ENCODE measurements at places on chromosomes 7 and 10. TPM values are rescaled to one million over a fixed set of nuclear protein-coding genes. Genes with fewer than 3 reads are reported as not detected.

DNA sequence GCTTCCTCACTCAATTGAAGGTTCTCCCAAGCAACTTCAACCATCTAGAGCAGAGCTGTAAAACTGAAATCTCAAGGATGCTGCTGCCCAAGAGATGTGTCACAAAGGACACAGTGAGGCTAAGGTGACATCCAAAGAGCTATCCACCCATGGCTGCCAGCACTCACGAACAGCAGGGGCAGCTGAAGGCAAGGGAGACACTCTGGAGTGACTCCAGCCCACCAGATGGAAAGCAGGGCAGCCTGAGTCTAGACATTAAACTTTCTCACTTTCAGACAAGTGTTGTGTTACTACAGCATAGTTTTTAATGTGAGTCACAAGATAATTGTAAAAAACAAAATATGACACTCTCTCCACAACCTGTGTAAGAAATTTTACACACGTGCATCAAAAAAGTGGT lies 113.5 kb downstream of the LARP4B start:
- no peak for DNase-seq

- no peak for DNase-seq
These were observed 1012.4 kb upstream of the C7orf33 start for GRCh38 chr7:147578196-147578595.

- no peak for DNase-seq
These were observed 28.3 kb upstream of the RALA start for GRCh38 chr7:39594988-39595620.

- DNase-seq = no peak
These were observed 30.1 kb downstream of the NUDCD3 start for GRCh38 chr7:44460325-44460724.

DNA sequence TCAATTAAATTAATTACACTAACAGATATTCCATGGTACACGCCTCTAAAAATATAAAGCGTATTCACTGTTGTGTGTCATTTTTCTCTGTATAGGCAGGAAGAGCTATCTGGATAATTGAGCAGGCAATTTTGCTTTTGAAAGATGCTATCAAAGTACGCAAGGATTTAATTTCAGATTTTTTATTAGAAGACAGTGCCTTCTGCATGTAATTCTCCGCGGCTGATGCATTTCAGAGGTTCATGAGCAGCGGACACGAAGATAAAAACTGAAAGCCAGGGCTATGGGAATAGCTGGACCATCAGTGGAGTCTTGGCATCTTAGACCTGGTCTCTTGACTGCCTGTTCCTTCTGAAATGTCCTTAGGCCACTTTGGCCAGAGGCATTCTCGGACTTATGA lies 35.7 kb upstream of the SDK1 start:
- no peak for DNase-seq

GRCh38 chr10:33884604-33885003 lies 550.1 kb upstream of the NRP1 start:
- DNase-seq = no peak

DNA sequence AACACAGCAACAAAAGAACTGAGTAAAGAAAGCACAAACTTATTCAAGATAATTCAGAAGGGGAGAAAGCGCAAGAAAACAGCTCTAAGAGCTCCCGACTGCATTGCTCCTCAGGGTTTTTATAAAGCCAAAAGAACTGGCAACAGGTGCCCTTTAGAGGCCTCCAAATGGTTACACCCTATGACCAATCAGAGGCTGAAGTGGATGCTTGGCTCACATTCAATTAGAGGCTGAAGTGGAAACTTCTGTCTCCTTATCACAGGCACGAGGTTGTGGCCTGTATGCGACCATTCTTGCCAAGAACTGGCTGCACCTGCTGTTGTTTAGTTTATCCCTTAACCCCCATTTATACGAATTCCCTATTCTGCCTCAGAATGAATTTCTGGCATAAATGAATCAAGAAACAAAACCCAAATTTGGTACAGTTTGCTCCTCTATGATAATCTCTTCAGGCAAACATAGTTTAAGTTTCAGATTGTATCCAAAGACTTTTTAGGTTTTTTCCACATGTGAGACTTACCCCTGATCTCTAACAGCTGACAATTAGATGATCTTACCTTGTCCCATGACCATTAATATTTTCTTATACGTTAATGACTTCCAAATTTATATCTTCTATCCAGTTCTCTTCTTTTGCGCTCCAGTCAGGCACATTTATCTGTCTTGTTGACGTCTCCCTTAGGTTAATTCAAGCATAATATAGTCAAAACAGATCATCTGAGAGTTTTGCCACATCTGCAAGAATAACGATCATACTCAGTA lies 504.8 kb downstream of the NXPH1 start:
- no peak for DNase-seq

- no peak for DNase-seq
These were observed 2.5 kb upstream of the CLDN4 start for GRCh38 chr7:73828107-73828803.

DNA sequence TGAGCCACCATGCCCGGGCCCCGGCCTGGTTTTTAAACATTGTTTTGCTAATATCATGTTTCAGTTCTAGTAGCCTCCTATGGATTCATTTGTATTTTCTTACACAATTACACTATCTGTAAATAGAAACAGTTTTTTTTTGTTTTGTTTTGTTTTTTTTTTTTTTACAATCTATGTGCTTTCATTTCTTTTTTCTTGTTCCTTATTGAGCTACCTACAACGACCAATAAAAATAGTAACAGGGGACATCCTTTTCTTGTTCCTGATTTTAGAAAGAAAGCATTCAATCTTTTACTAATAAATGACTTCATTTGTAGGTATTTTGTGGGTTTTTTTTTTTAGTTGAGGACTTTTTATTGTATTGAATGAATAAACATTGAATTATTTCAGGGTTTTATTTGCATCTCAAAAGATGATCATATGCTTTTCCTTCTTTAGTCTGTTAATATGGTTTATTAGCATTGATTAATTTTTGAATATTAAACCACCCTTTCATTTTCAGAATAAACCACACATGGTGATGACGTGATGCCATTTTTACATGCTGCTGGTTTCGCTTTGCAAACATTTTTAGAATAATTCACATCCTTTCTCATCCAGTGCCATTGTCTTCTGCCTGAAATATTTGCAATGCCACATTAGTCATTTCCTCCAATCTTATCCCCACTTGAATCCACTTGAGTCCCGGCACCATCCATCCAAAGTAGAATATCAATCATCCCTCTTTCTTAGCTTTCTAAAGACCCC lies 18.1 kb upstream of the AKR1E2 start:
- DNase-seq = no peak

DNA sequence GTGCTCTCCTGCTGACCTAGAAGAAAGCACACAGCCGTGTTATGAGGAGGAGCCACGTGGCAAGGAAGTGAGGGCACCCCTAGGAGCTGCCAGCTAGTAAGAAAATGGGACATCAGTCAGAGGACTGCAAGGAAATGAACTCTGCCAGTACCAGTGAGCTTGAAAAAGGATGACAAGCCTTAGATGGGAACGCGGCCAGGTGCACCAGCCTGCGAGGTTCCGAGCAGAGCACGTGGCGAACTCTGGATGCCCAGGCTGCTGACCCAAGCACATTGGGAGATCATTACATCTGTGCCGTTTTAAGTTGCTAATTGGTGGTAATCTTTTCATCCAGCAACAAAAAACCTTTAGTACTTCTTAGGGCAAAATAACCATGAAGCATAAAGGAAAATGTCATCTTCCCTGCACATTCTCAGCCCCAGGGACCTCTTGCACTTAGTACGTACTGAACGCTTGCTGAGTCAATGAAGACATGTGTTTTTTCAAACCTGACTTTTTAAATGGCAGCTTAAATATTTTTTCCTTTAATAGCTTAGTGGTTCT lies 69.4 kb downstream of the AMZ1 start:
- DNase-seq = no peak

DNA sequence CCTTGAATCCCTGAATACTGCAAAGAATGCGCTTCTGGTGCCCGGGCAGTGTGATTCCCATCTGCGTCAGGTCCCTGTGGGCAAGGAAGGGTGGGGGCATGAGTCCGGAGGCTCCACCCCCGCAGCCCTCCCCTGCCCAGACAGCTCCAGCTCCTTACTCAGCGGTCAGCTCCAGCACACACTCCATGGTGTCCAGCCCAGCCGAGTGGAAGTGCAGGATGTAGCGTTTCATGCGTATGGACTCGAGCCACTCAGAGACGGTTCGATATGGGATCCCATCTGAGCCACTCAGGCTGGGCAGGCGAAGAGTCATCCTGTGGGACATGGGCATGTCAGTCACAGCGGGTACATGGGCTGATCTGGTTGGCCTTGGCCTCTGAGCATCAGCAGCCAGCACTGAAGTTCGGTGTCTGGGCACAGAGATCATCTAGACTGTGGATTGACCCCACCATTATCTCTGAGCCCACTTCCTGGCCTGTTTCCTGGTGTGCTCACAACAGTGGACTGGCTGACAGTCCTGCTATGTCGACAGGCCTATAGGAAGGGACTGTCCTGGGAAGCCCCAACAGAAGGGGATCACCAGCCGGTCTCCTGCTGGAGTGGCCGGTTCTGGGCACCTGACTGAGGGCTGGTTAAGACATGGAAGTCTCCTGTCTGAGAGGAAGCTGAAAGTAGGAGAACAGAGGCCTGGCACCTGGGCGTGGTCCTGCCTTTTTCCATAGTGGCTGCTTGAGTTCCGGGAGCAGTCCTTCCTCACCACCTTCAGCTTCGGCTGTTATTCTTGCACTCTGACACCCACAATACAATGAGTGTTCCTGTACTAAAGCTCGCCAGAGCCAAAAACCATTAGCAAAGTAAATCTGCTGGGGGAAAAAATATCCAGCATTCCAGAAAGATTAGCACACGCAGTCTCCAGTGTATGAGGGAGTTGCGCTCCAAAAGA lies 10.6 kb downstream of the ZYX start:
- peak; percentile 93 for DNase-seq

DNA sequence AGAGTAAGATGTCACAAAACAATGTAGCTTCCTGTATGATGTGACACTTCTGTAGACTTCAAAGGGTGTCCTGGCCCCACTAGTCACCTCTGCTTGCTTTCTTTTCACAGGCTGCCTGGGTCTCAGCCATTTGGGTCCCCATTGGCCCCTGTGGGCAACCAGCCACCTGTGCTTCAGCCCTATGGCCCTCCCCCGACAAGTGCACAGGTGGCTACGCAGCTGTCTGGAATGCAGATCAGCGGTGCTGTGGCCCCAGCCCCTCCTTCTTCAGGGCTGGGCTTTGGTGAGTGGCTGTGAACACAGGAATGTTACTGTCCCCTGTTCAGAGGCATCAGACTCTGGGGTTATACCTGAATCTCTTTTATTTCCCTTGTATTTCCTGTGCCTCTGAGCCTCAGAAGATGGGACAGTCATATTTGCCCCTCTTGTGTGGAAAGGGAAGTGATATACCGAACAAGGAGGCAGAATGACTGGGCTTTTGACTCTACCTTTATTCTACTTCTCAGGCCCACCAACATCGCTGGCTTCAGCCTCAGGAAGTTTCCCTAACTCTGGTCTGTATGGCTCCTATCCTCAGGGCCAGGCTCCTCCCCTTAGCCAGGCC lies 15.4 kb downstream of the SEC24C start:
- peak; percentile 45 for DNase-seq

GRCh38 chr7:31487476-31487875 lies 26.4 kb upstream of the ITPRID1 start:
- DNase-seq = no peak

GRCh38 chr7:144786079-144786478 lies 49.8 kb downstream of the TPK1 start:
- no peak for DNase-seq

DNA sequence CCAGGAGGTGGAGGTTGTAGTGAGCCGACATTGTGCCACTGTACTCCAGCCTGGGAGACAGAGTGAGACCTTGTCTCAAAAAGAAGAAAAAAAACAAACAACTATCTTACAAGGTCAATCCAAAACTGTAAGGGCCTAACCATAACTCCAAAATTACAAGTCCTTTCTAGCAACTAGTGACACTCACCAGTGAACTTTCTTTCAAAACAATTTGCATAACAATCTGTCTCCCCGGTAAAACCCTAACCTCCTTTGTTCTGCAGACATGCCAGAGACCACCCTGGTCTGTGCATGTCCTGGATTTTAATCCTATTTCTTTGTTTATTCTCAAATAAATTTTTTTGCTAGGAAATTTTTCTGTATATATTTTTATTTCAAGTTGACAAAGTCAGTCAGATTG lies 68.1 kb downstream of the EXOC6 start:
- no peak for DNase-seq

- DNase-seq = no peak
These were observed 22.2 kb downstream of the PARD3 start for GRCh38 chr10:34792881-34793280.

Gene IRF5
- 13.5 TPM for total RNA-seq

Gene RINT1
- 16.9 TPM for total RNA-seq

Gene SRGN
- 20.6 TPM for total RNA-seq

Gene ZPBP
- total RNA-seq = not detected

Gene OPN1SW
- not detected for total RNA-seq

Gene MAGI2
- total RNA-seq = 3.0 TPM

Gene RBP3
- not detected for total RNA-seq

Measured in lower leg skin (tissue), 4 donors.